ENCODE measurements at places on chromosomes 6 and 20.

DNA sequence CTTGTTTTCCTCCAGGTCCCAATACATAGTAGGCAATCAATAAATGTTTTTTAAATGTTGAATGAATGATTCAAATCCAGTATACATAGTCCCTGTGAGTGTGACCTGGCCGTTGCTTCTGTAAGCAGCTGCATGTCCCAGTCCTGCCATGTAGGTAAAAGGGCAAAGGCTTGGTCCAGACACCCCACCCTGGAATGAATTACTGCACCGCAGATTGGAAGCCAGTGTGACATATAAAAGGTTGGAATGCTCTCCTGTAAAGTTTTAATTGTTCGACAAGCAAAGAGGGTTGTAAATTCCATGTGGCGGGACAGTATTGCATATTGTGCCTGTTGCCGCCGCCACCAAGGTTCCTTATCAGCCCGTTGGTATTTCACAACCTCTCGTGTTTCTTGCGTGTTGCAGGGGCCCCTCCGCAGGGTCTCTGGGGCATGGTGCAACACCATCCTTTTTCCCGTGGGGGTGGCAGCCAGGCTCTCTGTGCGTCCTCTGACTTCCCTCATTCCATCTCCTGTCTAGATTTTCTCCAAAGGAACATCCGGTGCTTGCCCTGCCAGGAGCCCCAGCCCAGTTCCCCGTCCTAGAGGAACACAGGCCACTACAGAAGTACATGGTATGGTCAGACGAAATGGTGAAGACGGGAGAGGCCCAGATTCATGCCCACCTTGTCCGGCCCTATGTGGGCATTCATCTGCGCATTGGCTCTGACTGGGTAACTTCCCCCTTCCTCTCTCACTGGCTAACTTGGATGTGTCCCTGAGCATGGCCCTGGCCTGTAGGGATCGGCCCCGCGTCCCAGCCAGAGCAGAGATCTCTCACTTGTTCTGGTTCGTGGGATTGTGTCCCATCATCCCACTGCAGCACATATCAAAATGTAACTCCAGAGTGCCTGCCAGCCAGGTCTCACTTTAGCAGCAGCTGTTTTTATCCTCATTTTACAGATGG, 20.3 kb downstream of the POFUT1 start:
- no peak for DNase-seq

- DNase-seq, result no peak
Measured at GRCh38 chr6:89184344-89184743, 32.8 kb downstream of the GABRR1 start.

- DNase-seq, result no peak
Measured at GRCh38 chr6:89368107-89368506, 15.6 kb upstream of the UBE2J1 start.

- no peak for DNase-seq
Measured at GRCh38 chr20:60070791-60071190, 112.6 kb downstream of the CDH26 start.

GRCh38 chr6:149942461-149942829, 631 bp downstream of the ULBP2 start:
- no peak for DNase-seq

GRCh38 chr6:47700596-47700995, 2.2 kb downstream of the ADGRF4 start:
- no peak for DNase-seq

- DNase-seq, result no peak
Measured at GRCh38 chr6:166952567-166953486, 3.5 kb downstream of the RNASET2 start.

GRCh38 chr6:82568290-82568993, 204.8 kb downstream of the TPBG start:
- DNase-seq, result no peak

- DNase-seq, result no peak
Measured at GRCh38 chr6:112503091-112503596, 156.0 kb downstream of the RFPL4B start.

DNA sequence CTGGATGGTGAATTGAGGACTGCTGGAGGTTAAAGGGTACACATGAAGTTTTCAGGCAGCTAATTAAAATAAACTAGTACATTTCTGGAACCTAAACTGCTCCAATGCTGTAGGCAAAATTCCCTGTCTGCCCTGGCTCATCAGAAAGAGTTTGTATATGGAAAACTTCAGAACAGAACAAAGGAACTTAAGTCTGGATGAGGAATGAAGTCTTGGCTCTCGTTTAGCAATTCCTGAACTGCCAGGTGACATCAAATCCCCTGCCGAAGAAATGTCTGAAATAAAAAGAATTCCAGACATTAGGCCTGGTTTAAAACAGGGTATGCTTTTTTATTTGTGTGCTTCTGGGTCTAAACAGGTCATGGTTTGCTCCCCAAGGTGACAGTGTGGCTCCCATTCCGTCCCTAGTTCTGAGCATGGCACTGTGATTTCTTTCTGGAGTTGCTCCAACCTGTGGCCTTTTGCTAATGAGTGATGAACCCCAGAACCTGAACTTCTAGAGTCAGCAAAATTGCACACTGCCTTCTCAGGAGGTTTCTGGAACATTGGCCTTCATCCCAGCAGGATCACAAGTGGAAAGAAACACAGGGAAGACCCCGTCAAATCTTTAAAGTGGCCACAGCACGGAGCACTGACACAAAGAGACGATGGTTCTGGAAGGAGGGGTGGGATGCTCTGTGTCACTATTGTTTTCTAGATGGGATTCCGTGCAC, 129.4 kb upstream of the NAA20 start:
- no peak for DNase-seq

DNA sequence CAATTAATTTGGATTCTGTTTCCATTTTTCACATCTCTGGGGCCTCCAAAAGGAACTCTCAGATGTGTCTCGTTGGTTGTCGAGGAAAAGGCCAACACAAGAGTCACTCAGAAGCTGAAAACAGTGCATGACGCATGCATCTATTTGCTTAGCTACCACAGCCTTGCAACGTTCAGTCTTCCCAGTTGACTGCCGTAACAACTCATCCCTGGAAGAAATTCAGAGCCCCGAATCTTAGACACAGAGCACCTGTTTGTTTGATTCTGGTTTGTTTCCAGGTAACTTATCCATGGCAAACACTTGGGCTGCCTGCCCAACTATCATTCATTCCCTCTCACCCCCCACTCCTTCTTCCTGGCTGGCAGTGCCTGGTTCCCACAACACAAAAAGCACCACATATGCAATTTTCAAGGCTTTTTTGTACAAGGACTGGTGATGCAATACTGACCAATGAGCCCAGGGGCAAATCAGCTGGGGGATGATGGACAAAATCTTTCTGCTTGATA, 60.5 kb downstream of the ZMYND8 start:
- DNase-seq, result no peak

DNA sequence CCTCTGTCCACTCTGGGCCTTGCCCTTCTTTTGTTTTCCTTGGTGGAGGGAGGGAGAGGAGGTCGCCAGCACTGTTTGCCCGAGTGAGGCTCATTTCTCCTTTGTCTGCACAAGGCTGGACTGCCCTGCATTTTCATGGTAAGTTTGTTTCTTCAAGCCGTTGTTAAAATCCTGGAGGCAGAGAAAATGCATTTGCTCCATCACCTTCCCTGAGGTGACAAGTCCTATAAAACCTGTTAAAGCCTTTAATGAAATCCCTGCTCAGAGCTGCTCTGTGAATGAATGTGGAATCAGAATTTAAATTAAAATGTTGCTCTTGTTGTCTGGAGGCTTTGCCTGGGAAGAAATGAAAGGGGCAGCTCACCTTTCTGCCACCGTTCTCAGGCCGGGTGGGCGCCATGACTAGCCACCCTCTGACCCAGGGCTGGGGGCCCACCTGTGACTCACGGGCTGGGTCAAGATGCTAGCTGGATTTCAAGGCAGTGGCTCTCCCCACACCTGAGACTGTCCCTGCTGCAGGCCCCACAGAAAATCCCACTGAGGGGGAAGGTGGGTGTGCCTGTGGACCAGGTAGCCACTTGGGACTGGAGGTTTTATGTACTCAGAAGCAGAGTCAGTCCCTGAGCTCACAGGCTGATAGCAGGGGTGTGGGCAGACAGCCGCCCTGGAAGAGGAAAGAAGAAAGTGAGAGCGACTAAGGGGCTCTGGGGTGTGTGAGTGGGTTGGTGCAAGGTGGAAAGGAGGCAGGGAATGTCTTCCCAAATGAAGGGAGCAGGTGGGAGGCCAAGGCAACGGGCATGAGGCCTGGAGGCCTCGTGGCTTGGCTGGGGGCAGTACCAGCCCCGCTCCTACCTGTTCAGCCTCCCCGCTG, 24.0 kb upstream of the MYT1 start:
- DNase-seq, result no peak

DNA sequence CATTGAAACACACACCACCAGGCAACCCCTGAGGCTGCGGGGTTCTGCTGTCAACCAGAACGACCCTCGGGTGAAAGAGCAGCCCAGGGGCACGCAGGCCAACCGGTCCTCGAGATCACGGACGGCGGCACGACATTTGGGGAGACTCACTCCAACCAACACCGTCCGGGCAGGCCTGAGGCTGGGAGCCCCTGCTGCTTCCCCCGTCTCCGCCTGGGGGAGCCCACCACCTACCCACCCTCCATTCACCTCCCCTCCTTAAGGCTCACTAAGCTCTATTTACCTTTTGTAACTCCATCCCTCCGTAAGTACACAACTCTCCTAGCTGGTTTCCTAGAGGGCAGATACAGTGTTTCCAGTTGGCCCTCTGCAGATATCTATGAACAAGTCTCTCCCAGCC, 971.3 kb upstream of the DEFB115 start:
- no peak for DNase-seq

GRCh38 chr6:90544081-90544480, 42.8 kb downstream of the MAP3K7 start:
- DNase-seq, result no peak

DNA sequence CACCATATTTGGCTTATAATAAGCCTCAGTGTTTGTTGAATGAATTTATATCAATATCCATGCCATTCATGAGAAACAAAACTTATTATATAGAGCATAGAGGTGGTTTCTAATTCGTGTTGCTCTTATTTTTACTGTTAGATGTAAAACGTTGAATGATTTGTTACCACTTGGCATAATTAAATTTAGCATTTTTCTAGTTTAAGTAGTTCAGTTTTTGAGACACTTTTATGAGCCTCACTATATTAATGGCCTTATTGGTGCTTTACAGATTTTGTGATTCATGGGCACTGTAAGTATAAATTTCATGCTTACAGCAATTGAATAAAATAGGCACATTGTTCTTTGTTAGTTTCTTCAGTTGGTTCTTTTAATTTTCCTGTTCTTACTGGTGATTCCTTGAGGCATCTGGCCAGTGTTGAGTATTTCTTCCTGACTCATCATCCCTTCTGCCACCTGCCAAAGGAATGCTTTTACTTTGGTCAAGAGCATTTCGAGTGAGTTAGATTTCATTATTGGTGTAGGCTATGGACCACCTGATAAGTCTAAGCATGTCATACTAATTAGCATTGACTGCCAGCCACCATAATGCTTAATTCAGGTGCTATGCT, 34.8 kb downstream of the CDKAL1 start:
- peak; percentile 4 for DNase-seq

DNA sequence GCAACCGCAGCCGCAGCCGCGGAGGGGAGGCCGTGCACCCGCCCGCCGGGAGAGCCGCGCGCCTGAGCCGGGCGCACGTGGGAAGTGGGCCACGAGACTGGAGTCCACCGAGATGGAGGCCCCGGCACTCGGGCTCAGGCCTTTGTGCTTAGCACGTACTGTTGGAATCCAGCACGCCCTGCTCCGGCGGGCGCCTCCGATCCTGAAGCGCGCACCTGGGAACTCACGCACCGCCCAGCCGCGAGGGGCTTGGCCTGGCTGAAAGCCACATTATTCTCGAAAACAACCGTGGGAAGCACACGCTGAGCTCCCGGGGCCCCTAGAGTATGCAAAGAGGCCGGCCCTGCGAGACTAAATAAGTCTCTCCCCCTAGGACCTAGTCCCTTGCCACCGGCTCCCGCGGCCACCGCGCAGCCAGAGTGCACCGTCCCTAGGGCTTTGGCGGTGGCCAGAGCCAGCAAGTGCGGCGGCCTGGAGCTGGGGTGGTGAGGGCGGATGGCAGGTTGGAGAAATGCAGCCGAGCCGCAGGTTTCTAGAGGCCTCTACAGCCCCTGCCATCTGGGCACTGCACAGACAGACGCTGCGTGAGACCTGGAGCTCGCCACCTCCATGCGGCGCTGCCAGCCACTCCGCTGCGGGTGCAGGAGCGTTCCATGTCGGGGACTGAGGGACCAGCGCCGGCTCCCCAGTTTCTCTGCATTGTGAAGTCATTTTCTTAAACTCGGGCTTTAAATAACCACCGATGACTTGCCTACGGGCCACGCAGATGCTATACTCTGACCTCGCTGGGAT, 42.0 kb upstream of the LY86 start:
- peak; percentile 13 for DNase-seq

DNA sequence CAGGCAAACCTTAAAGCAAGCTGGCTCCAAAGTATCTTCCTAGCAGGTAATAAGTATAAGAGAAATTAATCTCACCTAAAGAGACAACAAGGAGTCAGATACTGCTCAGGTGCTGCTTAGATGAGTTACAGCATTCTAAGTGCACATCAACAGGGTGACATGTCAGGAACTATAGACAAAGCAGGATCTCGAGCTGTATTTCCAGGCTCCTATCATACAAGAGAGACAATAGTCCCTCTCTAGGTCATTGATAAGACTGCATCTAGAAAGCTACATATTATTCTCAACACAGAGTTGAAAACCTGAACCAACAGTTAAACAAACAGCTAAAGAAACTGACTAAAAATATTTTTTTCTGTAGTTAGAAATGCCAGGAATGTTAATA, 3.9 kb downstream of the PTPRK start:
- DNase-seq, result no peak

DNA sequence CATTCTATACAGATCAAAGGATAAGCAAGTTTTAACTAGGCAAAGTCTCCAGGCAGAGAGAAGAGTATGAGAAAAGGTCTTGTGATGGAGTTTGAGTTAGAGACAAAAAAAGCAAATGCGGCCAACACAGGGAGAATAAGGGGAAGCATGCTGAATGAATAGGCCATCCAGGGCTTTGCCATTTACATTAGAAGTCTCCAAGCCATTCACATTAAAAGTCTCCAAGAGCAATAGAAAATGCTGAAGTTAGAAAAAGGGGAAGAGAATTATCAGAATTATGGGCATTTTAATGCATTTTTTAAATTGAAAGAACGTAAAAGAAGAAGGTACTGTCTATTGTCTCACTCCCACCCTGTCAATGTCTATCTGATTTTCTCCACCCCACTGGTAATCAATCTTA, 49.4 kb downstream of the PDSS2 start:
- no peak for DNase-seq

DNA sequence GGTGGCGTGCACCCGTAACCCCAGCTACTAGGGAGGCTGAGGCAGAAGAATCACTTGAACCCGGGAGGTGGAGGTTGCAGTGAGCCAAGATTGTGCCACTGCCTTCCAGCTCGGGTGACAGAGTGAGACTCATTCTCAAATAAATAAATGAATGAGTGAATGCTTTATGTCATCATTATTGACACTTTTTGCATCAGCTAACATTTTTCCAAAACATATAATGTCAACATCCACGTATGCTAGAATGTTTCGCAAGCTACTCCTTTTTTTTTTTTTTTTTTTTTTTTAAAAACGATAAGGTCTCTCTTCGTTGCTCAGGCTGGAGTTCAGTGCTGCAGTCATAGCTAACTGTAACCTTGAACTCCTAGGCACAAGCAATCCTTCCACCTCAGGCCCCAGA, 72.2 kb downstream of the SENP6 start:
- no peak for DNase-seq

- no peak for DNase-seq
Measured at GRCh38 chr6:322940-323729, 30.8 kb downstream of the DUSP22 start.

GRCh38 chr20:4584510-4584909, 137.2 kb upstream of the PRND start:
- DNase-seq, result no peak

GRCh38 chr6:52927451-52927850, 18.0 kb upstream of the GSTA3 start:
- DNase-seq, result no peak

- DNase-seq, result no peak
Measured at GRCh38 chr6:168180548-168181011, 101.6 kb upstream of the FRMD1 start.

All from HTR-8/SVneo (cell line).